Astrocyte (in vitro differentiated cells and primary cell): ENCODE measurements at places on chromosomes 16 and 17.

DNA sequence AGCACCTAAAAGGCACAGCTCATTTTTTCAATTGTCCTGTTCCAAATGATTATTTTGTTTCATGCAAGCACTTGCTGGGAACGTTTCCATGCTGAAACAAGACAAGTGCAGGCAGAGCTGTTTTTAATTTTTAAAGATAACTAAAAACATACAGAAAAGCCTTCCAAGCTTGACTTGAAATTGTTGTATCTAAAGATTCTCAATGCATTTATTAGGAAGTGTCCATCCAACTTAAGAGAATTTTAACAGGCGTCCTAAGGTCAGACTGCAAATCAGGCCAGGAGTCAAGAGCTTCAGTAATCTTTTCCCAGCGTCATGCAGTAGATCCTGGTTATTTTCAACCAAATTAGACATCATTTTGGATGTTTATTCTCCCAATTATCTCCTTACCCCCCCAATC, 702.8 kb downstream of the KCNJ2 start:
- DNase-seq, result no peak

- no peak for DNase-seq
Observed at GRCh38 chr16:66746048-66746447, 5.4 kb downstream of the DYNC1LI2 start.

GRCh38 chr17:31559584-31560501, 168.4 kb downstream of the RAB11FIP4 start:
- no peak for DNase-seq

GRCh38 chr17:8372422-8372821, 4.1 kb downstream of the KRABD2 start:
- no peak for DNase-seq

DNA sequence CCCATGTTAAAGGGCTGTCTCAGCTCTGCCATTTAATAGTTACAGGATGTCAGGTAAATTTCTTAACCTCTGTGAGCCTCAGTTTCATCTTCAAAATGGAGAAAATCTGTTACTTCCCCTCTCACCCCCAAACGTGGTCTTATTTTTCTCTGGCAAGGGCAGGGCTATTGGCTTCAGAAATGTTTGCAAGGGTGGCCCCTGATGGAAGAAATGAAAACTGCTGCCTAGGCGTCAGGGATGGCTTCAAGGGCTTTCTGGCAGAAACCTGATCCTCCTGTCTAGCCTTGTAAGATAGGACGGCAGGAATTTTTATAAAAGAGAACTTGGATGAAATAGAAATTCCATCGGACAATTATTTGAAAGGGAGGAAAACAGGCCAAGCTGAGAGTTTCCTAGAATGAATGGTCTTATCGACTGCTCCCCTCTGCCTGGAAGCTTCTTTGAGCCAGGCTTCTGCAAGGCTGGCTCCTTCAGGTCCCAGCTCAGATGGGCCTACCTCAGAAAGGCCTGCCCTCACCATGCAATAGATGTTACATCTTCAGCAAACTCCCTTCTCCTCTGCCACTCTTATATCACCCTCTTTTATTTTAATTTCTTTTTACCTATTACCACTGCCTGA, 43.0 kb upstream of the TANGO6 start:
- DNase-seq, result peak; percentile 89

GRCh38 chr17:78419970-78420815, 41.7 kb downstream of the PGS1 start:
- no peak for DNase-seq

GRCh38 chr17:69561462-69561861, 147.0 kb downstream of the MAP2K6 start:
- DNase-seq, result no peak

DNA sequence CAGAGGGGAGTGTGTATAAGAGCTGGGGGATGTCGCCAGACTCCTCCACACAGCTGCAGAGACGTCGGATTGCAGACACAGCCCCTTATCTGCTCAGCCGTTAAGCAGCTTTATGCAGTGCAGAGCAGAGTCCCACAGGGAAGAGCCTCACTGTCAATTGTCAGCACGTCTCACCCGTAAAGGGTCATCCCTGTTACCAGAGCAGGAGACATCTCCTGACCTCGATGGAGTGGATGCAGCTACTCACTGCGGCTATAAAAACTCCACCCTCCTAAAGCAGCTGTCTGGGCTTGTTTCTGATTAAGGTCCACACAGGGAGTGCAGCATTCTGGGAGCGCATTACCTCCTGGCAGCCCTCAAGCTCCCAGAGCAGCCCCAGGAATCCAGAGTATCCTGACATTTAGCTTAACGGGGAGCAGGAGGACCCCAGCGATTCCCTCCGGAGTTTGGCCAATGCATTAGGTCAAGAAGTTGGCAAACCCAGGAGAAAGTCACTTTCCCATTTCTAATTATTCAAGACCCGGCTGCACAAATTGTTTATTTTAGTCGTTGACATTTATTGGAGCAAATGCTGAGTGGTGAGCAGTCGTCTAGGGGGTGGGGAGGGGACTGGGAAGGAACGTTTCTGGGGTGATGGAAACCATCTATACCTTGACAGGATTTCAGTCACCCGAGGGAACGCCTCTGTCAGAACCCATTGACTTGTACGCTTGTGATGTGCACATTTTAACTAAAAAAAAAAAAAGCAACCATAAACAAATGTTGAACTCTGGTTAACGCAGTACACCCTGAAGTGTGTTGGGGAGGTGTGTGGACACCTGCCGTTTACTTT, 100.0 kb upstream of the ZNF469 start:
- no peak for DNase-seq

DNA sequence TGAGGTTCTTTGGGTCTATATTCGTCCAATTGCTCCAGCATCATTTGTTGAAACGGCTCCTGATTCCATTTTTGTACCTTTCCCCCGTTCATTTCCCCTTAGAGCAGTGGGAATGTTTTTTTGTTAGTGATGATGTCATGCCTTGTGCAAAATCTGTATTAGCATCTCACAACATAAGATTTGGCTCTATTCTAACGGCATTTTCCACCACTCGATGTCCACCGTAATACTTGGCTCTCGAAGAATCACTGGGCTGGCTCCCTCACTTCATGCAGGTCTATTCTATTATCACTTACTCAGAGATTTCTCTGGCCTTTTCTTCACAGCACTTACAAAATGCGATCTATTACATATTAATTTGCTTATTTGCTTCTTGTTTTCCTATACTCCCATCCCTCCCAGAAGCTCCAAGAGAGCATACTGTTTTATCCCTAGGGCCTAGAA, 571 bp upstream of the NME1 start:
- DNase-seq, result peak; percentile 29

GRCh38 chr16:22886927-22887326, 73.0 kb downstream of the HS3ST2 start:
- no peak for DNase-seq

- no peak for DNase-seq
Observed at GRCh38 chr16:49695782-49696413, 160.0 kb downstream of the ZNF423 start.

GRCh38 chr17:34424814-34425491, 61.9 kb upstream of the CCL1 start:
- no peak for DNase-seq

- DNase-seq, result peak; percentile 52
Observed at GRCh38 chr17:20908313-20909267, 134.2 kb downstream of the USP22 start.

GRCh38 chr17:62704381-62704971, 77.0 kb downstream of the MRC2 start:
- DNase-seq, result peak; percentile 30

- no peak for DNase-seq
Observed at GRCh38 chr17:75178453-75178852, 4.3 kb downstream of the SUMO2 start.

DNA sequence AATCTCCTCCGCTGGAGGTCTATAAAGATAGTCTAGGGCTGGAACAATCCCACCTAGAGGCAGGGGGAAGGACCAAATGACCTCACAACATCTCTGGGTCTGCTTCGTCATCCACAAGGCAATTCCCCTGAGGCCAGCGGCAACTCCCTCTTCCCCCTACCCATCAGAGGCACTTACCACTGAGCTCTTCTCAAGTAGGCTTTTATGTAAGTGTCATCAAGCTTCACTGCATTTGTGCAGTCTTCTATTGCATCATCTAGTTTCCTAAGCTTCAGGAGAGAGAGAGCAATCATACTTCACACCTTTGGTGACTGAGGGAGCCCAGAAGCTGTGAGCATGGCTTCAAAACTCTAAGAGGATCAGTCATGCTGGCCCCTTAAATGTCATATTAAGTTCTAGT, 21.0 kb downstream of the CNP start:
- no peak for DNase-seq

GRCh38 chr17:78411241-78411857, 32.9 kb downstream of the PGS1 start:
- no peak for DNase-seq

DNA sequence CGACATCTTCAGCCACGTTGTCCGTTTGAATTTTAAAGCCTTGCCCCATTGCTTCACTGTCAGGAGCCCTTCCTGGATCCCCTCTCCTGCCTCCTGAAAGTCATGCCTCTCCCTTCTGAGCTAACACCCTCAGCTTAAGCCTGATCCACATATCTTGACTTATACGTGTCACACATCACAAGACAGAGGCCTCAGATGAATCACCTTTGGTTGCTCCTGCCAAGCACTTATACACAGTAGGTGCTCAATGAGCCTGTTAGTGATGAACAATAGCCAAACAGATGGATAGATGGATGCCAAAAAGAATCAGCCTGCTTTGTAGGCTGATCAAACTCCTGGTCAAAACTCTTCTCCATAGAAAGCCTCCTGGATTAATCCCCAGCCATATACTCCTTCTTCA, 31.8 kb downstream of the PITPNM3 start:
- peak; percentile 29 for DNase-seq

GRCh38 chr16:70158261-70158939, 15.2 kb upstream of the CLEC18C start:
- no peak for DNase-seq

DNA sequence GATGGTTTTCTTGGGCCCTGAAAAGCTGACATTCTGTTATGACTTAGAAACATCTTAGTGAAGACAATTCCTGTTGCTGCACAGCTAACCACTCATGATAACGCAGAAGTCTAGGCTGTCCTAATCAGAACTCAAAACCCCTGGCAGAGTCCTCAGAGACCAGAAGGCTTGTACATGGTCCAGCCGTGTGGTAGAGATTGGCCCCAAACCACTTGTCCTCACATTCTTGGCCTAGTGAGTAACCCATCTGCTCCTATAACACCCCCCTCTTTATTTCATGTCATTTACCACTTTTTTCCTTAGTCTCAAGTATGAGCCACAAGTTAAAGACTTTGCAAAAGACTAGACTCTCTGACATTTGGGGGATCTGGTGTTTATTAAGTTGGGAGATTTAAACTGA, 116.5 kb upstream of the ADAMTS18 start:
- peak; percentile 77 for DNase-seq

DNA sequence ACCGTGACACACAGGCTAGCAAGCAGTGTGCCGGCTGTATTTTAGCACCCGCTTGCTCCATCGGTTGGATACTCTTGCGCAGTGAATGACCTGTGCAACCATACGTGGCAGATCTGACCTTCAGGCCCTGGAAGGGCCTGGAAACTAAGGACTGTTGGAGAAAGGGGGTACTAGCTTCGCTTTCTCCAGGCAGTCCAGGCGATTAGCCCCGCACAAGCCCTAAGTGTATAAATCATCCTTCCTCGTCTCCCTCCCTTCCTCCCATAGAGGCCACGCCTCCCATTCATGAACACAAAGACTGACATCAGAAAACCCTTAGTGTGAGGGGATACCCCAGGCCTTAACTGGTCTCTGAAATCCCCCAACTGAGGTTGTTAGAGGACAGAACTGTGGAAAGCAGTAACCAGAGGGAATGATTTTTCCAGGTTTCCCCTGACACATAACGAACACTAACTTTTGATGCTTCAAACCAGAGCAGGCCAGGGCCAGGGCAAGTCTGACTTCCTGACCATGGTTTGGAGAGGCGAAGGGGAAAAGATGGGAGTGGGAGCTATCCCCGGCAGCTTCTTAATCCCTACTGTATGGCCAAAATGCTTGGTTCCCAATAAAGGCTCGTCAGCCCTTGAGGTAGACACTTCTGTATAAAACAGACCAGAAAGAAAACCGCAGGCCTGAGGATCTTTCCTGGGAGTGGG, 1.4 kb upstream of the DYNLL2 start:
- no peak for DNase-seq

- DNase-seq, result peak; percentile 36
Observed at GRCh38 chr16:48501516-48502377, 108.2 kb downstream of the N4BP1 start.

DNA sequence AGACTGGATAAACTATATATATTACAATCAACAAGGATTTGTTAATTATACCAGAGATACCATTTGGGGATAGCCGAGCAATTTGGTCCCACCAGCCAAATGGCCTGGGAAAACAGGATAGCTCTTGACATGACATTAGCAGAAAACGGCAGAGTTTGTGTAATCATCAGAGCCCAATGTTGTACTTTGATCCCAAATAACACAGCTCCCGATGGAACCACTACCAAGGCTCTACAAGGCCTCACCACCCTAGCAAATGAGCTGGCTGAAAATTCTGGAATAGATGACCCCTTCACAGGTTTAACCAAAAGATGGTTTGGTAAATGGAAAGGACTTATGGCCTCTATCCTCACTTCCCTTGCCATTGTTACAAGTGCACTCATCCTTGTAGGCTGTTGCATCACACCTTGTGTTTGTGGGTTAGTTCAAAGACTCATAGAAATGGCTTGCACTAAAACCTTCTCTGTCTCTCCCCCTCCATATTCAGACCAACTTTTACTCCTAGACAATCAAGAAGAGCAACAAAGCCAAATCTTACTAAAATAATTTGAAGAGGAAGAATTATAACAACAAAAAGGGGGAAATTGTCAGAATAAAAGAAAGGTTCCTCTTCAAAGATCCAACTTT, 9.5 kb downstream of the TXNL4B start:
- DNase-seq, result no peak

- no peak for DNase-seq
Observed at GRCh38 chr17:10121971-10122707, 76.3 kb downstream of the GAS7 start.

DNA sequence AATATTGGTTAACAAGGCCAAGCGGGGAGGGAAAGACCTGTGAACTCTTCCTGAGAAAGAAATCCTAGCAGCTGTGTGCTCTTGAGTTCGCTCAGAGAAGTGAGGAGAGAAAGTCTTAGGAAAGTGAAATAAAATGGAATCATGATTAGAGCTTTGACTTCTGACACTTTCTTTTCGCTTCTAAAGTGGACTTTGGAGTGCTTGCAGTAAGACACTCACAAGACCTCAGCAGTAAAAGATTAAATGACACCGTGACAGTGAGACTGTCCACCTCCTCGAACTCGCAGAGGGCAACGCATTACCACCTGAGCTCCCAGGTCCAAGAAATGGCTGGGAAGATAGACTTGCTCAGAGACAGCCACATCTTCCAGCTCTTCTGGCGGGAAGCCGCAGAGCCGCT, 71.2 kb downstream of the RNF213 start:
- DNase-seq, result no peak

DNA sequence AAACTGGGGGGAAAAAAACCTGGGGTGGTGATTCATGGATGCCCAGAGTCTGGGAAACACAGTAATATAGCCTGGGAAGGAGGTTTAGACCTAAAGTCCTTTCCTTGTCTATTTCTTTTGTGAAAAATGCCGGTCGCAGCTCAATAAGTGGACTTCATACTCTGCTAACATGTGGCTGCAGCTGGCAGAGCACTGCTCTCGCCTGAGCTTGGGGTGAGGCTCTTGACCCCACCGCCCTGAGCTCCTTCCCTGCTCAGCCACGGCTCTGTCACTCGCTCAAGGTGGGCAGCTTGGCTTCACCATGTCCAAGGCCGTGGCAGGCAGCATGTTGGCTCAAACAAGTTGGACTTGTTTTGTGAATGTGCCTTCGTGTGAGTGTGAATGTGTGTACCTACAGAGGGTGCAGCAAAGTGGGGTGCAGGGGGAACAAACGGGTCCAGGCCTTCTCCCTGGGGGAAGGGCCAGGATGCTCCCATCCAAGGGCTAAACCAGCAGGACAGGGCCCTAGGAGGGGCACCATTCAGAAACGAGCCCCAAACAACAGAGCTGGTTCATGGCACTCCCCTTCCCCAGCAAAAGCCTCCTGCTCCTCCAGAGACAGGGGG, 4.9 kb downstream of the FA2H start:
- no peak for DNase-seq
